ENCODE measurements at places on chromosomes 13 and 19.

GRCh38 chr19:11767633-11768133 lies 883 bp downstream of the ZNF441 start:
- no peak for DNase-seq

- no peak for DNase-seq
Observed at GRCh38 chr13:113114511-113115362, 7.9 kb upstream of the F10 start.

DNA sequence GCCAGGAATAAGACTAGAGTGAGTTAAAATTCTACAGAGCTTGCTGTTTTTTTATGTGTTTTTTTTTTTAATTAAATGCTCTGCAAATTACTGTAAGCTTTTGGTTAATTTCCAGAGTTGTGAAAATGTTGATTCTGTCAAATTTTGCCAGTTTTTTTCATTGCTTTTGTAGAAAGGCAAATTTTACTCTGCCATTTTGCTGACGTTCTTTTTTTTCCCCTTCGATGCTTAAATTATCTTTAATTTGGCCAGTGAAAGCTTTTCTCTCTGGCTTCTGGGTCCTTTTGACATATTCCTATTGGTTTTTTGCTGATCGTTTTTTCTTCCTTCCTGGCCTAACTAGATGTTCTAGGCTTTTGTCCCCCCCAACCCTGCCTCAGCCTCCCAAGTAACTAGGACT lies 23.8 kb upstream of the EVI5L start:
- DNase-seq, result no peak

DNA sequence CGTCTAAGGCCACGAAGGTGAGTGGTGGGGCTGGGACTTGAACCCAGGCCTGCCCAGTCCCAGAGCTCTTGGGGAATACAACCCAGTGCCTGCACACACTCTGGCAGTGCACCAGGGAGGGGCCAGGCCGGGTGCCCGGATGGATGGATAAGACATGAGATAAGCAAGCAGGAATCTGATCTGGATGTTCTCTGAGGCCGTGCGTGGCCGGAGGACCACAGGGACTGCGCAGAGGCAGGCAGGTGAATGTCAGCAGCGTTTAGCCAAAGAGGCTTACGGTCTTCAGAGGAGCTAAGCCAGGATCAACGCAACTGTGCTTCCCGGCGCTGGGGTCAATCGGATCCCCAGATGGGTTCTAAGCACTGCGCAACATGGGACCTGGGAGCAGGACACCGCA lies 1.5 kb downstream of the ZNF787 start:
- no peak for DNase-seq

DNA sequence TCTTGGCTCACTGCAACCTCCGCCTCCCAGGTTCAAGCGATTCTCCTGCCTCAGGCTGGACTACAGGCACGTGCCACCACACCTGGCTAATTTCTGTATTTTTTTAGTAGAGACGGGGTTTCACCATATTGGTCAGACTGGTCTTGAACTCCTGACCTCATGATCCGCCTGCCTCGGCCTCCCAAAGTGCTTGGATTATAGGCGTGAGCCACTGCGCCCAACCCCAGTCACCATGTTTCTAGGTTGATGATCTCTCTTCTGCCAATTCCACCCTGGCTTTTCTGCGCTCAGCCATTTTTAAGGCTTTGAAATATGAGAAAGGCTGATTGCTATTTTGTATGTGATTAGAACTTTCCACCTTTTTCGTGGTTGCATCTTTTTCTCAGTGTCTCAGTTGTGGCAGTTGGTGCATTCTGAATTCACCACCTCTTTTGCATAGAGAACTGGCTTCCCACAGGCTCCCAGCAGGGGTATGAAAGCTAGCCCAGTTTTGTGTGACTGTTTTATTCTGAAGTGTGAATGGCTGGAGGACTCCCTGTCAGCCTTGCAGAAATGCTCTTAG lies 15.5 kb downstream of the CEACAM1 start:
- DNase-seq, result peak; percentile 61

DNA sequence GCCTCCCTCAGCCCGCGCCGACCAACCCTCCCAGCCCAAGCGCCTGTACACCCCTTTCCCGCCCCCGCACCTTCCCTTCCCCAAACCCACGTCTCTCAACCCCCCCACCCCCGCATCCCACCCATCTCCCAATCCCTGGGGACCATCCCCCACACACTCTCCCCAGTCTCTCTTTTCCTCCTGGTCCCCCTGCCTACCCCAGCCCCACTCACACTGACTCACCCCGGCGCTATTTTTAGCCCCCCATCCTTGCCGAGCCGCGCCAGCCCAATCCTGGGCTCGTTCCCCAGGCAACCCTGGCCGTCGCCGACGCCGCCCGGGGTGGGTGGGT lies 11.7 kb downstream of the CIC start:
- no peak for DNase-seq

DNA sequence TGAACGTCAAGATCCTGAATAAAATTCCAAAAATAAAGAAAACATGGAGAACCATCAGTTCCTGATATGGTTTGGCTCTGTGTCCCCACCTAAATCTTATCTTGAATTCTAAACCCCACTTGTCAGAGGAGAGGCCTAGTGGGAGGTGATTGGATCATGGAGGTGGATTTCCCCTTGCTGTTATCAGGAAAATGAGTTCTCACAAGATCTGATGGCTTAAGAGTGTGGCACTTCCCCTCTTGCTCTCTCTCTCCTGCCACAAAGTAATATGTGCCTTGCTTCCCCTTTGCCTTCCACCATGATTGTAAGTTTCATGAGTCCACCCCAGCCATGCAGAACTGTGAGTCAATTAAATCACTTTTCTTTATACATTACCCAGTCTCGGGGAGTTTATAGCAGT lies 827.4 kb downstream of the GPC5 start:
- DNase-seq, result no peak

- no peak for DNase-seq
Observed at GRCh38 chr13:97134364-97135095, 87.6 kb upstream of the MBNL2 start.

DNA sequence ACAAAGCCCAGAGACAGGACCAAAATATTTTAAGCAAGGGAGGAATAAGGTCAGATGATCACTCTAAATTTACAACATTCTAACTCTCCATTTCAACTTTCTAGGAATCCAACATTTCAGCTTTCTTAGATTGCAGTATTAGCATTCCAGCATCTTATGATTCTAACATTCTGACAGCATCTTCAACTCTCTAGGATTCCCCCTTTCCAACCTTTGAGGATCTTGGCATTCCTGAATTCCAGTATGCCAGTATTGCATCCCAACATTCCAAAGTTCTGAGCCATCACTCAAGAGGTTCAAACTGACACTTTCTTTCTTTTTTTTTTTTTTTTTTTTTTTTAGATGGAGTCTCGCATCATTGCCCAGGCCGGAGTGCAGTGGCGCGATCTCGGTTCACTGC lies 13.8 kb downstream of the TGFB1 start:
- DNase-seq, result no peak

DNA sequence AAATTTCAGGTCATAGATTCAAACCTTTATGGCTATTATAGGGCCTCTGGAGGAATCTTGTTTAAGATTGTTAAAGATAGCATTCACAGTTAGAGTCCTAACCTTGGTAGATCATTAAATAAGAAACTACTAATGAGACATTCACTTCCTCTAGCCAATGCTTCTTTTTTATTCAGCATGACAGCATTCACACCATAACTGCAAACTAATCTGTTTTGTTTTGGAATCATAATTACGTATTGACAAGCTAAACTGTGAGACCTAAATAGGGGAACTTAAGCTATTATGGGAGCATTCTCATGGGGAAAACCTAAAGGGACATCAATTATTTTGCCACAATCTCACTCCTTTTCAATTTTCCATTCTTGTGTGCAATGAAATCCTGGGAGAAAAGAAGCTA lies 653.8 kb downstream of the PCDH9 start:
- no peak for DNase-seq

DNA sequence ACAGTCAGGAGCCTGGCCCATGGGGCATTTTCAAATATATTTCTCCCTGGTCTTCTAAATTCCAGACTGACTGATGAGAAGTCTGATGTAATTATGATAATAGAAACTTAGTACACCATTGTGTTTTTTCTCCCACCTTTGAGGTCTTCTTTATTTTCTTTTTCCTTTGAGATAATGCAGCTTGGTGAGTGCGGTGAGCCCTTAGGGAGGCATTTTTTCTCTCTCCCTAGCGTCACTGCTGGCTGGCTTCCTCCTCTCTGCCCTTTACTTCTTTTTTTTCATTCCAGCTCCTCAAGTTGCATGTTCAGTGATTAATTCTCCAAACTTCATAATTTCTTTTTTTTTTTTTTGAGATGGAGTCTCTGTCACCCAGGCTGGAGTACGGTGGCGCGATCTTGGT lies 12.8 kb upstream of the CDC42EP5 start:
- no peak for DNase-seq

DNA sequence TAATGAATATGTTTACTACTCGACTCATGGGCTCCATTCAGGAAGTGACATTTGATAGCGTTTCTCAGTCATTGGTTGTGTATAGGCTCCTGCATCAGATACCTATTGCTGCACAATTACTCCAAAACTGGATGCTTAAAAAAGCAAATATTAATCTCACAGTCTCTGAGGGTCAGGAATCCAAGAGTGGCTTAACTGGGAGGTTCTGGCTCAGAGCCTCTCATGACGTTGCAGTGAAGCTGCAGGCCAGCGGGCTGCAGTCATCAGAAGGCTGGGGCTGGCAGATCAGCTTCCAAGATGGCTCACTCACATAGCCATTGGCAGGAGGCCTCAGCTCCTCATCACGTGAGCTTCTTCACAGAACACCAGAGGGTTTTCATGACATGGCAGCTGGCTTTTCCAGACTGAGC lies 525.1 kb upstream of the NBEA start:
- no peak for DNase-seq

GRCh38 chr13:30329009-30329585 lies 21.7 kb upstream of the KATNAL1 start:
- no peak for DNase-seq

DNA sequence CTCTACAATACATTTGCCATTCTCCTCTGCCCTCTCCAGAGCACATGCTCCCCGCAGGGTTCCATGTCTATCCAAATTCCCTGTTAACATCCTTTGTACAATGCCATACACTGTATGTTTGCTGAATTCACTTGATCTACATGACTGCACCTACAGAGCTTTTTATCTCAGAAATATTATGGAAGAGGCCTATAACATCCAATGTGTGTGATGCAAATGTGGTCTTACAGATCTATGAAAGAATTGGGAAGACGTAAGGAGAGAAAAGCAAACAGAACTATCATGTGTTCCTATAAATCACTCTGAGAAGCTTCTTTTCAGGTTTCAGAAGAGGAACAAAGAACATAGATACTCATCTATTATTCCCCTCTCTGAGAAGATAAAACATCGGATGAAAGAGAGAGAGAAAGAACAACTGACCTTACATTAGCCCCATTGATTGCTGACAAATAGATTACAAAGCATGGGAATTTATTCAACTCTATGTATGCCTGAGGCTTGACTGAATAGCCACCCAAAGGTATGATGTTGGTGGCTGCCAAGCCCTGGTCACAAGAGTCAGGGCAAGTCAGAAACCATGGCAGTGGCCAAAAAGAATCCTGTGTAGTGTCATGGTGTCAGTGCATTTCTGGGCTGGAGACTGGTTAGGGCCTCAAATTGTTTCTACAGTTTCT lies 425.2 kb downstream of the FOXO1 start:
- DNase-seq, result no peak
